Erythroblast (primary cell): ENCODE measurements at places on chromosomes 2 and 18.

DNA sequence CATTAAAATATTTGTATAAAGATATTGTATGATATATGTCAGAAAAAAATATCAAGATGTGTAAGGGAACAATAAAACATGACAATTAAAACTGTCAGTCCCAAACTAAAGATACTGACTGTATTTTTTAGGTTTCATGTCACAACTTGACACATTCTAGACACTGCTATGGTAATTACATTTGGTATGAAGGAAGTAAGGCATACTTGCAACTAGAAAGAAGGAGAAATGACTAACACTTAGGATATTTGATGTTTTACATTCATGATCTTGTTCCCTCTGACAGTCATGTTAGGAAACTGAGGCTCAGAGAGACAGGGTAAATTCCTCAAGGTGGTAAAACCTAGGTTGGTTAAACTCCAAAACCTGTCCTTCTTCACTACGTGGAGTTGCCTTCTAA lies 68.3 kb downstream of the TMEFF2 start:
- no peak for DNase-seq

DNA sequence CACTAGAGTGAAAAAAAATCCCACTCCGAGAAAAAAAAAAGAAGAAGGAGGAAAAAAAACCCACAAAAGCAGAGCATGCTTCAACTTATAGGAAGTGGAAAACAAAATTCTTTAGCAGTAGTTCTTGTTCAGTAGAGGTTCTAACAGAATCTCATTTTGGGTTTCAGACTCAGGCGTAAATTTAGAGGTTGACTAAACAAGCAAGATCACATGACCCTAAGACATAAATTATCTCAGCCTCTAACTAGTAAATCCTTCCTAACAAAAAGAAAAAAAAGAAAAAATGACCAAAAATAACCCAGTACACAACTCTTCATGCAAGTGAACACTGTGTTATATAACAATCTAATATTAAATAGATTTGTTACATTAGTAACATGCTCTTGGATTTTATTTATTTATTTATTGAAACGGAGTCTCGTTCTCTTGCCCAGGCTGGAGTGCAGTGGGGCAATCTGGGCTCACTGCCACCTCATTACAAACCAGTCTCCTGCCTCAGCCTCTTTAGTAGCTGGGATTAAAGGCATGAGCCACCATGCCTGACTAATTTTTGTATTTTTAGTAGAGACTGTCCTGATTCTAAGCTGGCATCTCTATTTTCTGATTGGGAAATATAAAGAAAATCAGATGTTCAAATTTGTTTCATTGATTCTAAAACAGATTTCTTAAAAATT lies 35.4 kb downstream of the PPP4R3B start:
- no peak for DNase-seq

- no peak for DNase-seq
Measured at GRCh38 chr2:108837198-108837597, 50.6 kb downstream of the CCDC138 start.

- DNase-seq: no peak
Measured at GRCh38 chr2:241008711-241009121, 10.3 kb downstream of the SNED1 start.

DNA sequence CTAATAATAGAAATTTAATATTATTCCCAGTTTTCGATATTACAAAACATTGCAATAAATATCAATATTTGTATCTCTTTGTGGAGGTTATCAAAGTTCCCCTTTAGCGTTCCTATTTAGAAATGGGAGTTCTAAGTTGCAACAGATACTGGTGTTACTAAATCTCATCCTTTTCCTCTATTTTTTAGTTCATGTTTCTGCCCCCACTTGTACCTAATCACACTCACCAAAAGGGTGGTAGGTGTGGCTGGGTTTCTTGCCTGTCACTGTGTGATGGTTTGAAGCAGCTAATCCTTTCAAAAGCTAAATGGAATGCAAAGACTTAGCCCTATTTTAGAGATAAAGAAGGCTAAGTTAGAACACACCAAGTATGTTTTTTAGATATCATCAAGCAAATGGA lies 997.9 kb downstream of the TSN start:
- no peak for DNase-seq

DNA sequence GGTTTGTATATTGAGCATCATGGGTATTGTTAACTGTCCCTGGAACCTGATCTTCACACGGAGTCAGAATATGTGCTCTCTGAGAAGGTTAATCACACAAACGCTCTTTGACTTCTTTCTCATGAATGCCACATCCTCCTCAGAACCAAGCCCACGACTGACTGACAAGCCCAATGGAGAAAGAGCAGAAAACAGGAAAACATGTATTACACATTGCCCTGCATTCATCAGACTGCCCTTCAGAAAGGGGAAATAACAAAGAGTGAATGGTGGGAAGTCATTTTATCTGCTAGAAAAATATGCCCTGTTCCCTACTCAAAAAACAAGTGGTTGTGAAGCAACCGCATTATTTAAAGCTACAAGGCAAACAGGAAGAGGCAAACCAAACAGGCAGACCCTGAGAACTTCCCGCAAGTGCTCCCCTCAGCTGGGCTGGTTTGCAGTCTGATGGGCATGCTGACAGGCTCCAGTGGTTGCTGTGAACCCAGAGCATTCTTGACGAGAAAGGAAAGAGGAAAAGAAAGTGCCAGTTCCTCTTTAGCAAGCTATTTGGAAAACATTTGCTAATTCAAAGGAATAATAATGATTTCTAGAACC lies 172.9 kb upstream of the SETBP1 start:
- DNase-seq: no peak

- DNase-seq: no peak
Measured at GRCh38 chr2:37441055-37441454, 96.6 kb downstream of the QPCT start.

- DNase-seq: peak; percentile 9
Measured at GRCh38 chr2:41920812-41921211, 127.0 kb upstream of the PKDCC start.
